Liver (tissue), 10 donors: ENCODE measurements at places on chromosomes 3 and 15. TPM values are rescaled to one million over a fixed set of nuclear protein-coding genes. Genes with fewer than 3 reads are reported as not detected.
A peak's percentile ranks its signal among the peaks of the same experiment; 100 is the strongest.

- H3K27me3 ChIP-seq = no peaks in the 10 kb centered on the region
- H3K4me3 ChIP-seq = no peak overlapping the region
- no peak for DNase-seq
- no peak overlapping the region for H3K27ac ChIP-seq
Observed at GRCh38 chr3:169454823-169455222, 208.7 kb downstream of the MECOM start.

- no peak overlapping the region for H3K4me3 ChIP-seq
- no peaks in the 10 kb centered on the region for H3K27me3 ChIP-seq
- no peaks in the 10 kb centered on the region for H3K4me1 ChIP-seq
- no peaks in the 10 kb centered on the region for H3K36me3 ChIP-seq
- H3K27ac ChIP-seq = no peak overlapping the region
Observed at GRCh38 chr3:54307566-54308180, 185.3 kb downstream of the CACNA2D3 start.

DNA sequence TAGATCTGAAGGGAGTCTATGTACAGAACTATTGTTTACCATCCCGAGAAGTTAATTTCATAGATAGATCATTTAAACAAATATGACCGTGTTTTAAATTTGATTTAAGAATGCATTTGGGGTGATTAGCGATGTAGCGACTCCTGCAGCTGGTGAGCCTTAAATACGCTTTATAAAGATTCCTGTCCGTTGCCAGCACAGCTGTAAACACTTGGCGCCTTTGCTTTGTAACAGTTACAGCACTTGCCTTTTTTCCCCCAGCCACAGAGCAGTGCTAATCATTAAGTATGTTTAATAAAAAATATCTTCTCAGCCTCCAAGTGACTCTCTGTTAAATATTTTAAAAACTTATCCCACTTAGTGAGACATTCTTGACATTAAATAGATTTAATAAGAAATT is 333.8 kb downstream of the FEZF2 start:
- DNase-seq = no peak
- H3K27ac ChIP-seq = no peak overlapping the region
- no peaks in the 10 kb centered on the region for H3K27me3 ChIP-seq

- no peaks in the 10 kb centered on the region for H3K36me3 ChIP-seq
- no peak for DNase-seq
- no peak overlapping the region for H3K27ac ChIP-seq
- H3K27me3 ChIP-seq = no peaks in the 10 kb centered on the region
- no peak overlapping the region for H3K4me3 ChIP-seq
Observed at GRCh38 chr15:80878242-80878866, 99.2 kb downstream of the CEMIP start.

DNA sequence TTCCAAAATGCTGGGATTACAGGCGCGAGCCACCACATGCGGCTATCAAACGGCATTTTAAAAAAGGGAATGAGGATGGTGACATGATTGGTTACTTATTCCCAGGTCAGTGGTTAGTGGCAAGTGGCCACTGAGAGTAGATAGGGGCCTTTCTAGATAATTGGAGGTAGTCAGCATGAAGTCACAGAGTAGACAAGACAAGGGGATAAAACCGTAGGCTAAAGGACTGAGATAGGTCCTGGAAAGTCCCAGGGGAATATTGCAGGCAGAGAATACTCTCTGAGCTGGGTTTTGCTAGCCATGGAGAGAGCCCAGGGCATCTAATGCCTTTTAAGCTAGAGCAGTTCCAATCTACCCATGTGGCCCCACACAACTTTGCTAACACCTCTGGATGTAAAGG is 52.2 kb downstream of the KCNAB1 start:
- DNase-seq = no peak
- H3K27me3 ChIP-seq = no peaks in the 10 kb centered on the region
- no peaks in the 10 kb centered on the region for H3K36me3 ChIP-seq

GRCh38 chr3:36993326-36994283 is at the start of gene MLH1:
TSS of gene MLH1 (plus strand) at chr3:36993518. CDS start at chr3:36993548, 30 bp downstream.
- H3K27me3 ChIP-seq = no peaks in the 10 kb centered on the region
- peaks cover 27% of the 10 kb centered on the region for H3K4me1 ChIP-seq
- DNase-seq = peak; percentile 99

DNA sequence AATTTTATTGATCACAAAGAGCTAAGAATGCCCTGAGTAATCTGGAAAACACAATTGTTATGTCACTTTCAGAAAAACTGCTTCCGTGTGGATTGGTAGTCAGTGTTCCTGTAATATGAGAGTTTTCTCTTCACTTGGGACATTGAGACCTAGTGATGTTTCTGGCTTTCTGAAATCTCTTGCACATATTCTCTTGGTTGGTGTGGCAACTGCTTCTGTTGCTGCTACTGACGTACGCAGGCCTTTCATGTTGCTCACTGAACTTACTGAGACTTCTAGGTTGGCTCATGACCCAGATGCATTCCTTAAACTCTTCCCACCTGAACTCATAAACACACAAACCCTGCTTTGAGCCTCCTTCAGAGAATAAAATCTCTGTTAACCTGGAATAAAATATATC is 175.0 kb upstream of the PFN2 start:
- no peaks in the 10 kb centered on the region for H3K27me3 ChIP-seq
- DNase-seq = no peak
- H3K4me1 ChIP-seq = no peaks in the 10 kb centered on the region
- no peak overlapping the region for H3K4me3 ChIP-seq

DNA sequence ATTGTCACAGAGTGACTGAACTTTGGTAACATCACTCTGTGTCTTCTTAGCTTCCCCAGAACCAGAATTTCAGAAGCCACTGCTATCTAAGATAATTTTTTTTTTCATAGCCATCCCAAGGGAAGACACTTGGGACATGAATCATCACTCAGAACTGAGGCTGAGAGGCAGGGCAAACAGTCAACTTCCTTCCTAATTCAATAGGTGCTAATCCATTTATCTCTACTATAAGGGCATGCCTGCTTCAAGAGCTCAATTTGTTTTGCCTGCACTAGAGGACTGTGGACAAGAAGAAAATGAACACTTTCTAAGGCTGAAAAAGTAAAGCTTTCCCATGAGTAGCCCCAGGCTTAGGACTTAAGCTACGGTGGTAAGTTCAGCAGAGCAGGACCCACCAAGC is 56.7 kb upstream of the MYRIP start:
- no peaks in the 10 kb centered on the region for H3K27me3 ChIP-seq
- H3K4me1 ChIP-seq = peaks cover 6% of the 10 kb centered on the region
- no peak overlapping the region for H3K27ac ChIP-seq

The GDPGP1 gene
- 6.7 TPM for total RNA-seq

The ABHD17C gene
- total RNA-seq = 0.79 TPM

The USP50 gene
- total RNA-seq = not detected

The TIGIT gene
- total RNA-seq = 0.51 TPM
